ENCODE measurements at places on chromosomes 1 and 21.

GRCh38 chr1:240413732-240414131 lies 198.2 kb downstream of the GREM2 start:
- DNase-seq: no peak

DNA sequence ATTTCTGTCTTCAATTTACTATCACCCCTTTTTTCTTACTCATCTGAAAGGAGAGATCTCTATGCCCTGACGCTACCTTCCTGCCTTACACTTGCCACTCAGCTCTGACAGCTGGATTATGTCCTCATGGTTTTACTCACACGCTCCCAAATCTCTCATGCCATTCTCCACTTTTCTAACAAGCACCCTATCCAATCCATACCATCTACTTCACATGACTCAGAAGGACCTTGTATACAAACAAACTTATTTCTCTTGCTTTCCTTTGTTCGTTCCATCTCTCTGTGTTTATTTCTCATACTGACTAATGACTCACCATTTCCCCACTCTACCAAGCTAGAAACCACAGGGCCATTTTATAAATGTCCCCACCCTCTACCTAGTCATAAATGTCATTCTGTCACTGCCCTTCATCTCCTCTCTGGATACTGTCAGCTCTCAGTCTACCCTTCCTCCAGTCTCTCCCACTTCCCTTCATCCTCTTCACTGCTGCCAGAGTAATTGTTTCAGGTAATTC lies 87.3 kb downstream of the USP24 start:
- no peak for DNase-seq

- DNase-seq: no peak
These were observed 1369.4 kb upstream of the PRMT6 start for GRCh38 chr1:105686874-105687690.

- no peak for DNase-seq
These were observed 72.1 kb downstream of the GREM2 start for GRCh38 chr1:240539769-240540414.

DNA sequence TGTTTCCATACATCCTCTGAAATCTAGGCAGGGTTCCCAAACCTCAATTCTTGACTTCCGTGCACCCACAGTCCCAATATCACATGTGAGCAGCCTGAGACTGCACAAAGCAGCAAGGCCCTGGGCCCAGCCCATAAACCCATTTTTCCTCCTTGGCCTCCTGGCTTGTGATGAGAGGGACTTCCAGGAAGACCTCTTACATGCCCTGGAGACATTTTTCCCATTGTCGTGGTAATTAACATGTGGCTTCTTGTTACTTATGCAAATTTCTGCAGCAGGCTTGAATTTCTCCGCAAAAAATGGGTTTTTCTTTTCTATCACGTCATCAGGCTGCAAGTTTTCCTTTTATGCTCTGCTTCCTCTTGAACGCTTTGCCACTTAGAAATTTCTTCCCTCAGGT lies 3.3 kb upstream of the PIGK start:
- DNase-seq: no peak

DNA sequence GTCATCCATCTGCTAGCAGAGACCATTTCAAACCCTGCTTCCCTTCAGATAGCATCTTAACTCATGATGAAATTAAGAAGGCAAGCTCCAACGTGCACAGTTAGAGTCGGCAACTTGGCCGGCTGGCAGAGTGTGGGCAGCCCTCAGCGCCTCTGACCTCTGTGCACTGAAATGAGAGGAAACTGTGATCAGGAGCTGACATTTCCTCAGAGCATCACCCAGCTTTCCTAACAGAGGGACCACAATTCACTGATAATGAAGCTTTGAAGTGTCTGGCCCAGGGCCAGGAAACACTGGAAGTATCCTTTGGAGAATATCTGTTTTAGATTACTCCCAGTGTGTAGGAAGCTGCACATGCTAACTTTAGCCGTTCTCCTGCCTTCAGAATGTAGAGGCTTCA lies 145.0 kb upstream of the ZC3H11B start:
- DNase-seq: no peak

DNA sequence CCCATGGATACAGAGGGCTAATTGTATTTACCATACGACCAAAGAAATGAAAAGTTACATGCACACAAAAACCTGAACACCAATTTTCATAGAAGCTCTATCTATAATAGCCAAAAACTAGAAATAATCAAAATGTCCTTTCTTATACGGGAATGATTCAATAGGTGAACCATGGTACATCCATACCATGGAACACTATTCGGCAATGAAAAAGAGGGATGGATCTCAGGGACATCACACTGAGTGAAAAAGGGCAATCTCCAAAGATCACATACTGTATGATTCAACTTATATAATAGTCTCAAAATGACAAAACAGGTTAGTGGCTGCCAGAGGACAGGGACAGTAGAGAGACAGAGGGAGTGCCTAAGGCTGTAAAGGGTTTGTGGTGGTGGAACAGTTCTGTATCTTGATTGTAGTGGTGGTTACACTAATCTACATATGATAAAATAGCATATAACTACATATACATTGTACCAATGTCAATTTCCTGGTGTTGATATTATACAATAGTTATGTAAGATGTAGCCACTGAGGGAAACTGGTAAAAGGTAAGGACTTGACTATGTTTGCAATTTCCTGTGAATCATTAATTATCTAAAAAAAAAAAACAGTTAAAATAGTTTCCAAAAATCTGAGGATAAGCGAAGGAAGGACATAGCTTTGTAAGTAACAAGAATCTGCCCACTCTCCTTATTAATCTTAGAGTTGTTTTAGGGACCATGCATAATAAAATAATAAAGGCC lies 3.7 kb downstream of the RSBN1 start:
- no peak for DNase-seq

DNA sequence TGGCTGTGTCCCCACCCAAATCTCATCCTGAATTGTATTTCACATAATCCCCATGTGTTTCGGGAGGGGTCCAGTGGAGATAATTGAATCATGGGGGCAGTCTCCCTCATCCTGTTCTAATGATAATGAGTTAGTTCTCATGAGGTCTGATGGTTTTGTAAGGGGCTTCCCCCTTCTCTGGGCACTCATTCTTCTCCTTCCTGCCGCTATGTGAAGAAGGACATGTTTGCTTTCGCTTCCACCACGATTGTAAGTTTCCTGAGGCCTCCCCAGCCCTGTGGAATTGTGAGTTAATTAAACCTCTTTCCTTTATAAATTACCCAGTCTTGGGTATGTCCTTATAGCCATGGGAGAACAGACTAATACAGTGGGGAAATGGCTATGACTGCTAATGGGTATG lies 72.7 kb upstream of the ZNF648 start:
- no peak for DNase-seq

DNA sequence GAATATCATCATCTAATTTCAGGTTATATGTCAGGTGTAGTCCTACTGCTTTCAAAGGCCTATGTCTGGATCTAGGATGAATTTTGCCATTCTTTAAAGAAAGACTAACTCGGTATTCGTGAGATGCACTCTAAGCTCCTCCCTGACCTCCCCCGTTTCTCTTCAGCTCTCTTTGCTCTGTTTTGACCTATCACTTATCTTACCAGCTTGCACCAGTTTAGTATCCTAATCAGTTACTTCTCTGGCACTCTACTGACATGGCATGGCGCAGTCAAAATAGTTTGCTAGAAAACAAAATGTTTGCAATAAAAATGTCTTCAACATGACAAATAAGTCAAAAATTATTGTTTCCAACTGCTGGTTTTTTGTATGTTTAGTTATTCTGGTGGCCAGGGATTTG lies 8.4 kb upstream of the SLC16A1 start:
- DNase-seq: no peak

GRCh38 chr21:38646213-38646837 lies 148.0 kb upstream of the ERG start:
- no peak for DNase-seq

GRCh38 chr1:24865168-24865567 lies 64.9 kb downstream of the RUNX3 start:
- no peak for DNase-seq

- DNase-seq: no peak
These were observed 254.6 kb downstream of the COL11A1 start for GRCh38 chr1:102853701-102854187.

DNA sequence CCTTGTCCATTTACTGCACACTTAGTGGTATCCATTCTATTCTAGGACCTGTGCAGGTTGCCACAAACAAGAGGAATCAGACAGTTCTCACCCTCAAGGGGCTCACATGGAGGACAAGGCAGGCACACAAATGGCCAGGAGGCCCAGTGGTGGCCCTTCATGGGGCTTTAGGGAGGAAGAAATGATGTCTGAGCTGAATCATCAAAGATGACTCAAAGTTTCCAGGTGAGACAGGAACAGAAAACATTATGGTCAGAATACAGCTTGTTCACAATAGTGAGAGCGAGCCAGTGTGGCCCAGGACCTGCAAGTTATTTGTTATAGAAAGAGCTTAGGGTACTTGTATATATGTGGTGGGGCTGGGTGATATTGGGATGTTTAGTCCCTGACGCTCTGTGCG lies 26.4 kb downstream of the SHISAL2A start:
- DNase-seq: no peak

- no peak for DNase-seq
These were observed 14.6 kb downstream of the TNNT2 start for GRCh38 chr1:201362906-201363305.

- DNase-seq: no peak
These were observed 36.3 kb downstream of the RSPH1 start for GRCh38 chr21:42459546-42460215.

DNA sequence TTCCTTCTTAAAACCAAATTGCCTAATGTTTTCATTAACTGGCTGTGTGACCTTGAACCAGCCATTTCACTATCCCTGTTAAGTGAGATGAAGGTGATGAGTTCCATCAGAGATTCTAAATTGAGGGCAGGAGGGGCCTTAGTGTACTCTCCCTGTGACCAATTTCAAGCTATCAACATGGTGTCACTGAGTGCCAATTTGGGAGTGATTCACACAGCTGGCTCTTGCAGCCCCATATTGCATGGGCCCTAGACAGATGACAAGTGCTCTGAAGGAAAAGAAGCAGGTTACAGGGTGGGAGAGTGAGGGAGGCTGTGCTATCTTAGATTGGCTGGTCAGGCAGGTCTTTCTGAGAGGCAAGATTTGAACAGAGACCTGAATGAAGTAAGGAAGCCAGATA lies 13.0 kb upstream of the TACSTD2 start:
- DNase-seq: no peak

All from NCI-H187 (cell line).